ENCODE measurements at places on chromosomes 13 and 19. TPM values are rescaled to one million over a fixed set of nuclear protein-coding genes. Genes with fewer than 3 reads are reported as not detected.

Gene ERICH6B
- not detected for total RNA-seq

Gene XPO4
- 13.8 TPM for total RNA-seq

Gene PDS5B
- 14.5 TPM for total RNA-seq

Gene CYP2A7
- not detected for total RNA-seq

Gene CYP4F2
- total RNA-seq: not detected

- no peak for DNase-seq
These were observed 9.6 kb downstream of the GJB6 start for GRCh38 chr13:20222553-20222952.

DNA sequence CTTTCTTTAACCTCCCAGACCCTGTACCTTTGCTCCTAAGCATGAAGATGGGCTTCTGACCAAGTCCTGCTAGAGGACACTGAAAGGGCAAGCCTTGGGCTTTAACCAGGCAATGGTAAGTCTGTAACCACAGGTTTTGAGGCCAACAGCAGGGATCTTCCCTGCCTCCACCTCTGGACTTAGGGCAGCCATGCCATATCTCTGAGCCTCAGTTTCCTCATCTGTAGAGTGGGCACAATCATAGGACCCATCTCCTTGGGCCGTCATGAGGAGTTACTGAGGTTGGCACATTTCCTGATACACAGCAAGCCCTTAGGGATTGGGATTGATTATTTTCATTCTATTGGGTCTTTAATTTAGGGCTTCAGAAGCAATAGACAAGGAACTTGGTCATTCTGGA, 14.7 kb downstream of the KLK1 start:
- DNase-seq: no peak

DNA sequence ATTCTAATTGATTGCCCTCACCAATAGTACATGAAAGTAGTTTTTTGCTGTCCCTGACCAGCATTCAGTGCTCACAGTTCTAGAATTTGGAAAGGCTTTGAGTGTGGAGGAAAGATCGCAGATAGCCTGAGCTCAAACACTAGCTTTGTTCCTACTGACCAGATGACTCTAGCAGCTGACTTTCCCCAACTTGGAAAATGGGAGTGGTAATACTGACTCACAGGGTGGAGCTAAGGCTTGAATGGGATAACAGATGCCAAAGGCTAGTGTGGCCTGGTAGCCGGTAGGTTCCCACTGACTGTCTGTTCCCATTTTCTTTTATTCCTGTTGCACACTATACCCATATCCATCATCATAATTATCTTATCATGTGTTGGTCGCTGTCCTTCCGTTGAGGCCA, 3.7 kb downstream of the ZSCAN22 start:
- DNase-seq: peak; percentile 90

- no peak for DNase-seq
These were observed 14.3 kb downstream of the ADAMTS10 start for GRCh38 chr19:8596168-8596567.
